ENCODE measurements at places on chromosomes 6 and 20. TPM values are rescaled to one million over a fixed set of nuclear protein-coding genes. Genes with fewer than 3 reads are reported as not detected.

Gene IL17F
- total RNA-seq: not detected

Gene PEX7
- 11.6 TPM for total RNA-seq

Gene TMEM244
- total RNA-seq: not detected

Gene BTBD9
- total RNA-seq: 3.6 TPM

Gene RBM38
- total RNA-seq: 12.3 TPM

Measured in bronchus fibroblast of lung (primary cell).